ENCODE measurements at places on chromosomes 7 and 10.

DNA sequence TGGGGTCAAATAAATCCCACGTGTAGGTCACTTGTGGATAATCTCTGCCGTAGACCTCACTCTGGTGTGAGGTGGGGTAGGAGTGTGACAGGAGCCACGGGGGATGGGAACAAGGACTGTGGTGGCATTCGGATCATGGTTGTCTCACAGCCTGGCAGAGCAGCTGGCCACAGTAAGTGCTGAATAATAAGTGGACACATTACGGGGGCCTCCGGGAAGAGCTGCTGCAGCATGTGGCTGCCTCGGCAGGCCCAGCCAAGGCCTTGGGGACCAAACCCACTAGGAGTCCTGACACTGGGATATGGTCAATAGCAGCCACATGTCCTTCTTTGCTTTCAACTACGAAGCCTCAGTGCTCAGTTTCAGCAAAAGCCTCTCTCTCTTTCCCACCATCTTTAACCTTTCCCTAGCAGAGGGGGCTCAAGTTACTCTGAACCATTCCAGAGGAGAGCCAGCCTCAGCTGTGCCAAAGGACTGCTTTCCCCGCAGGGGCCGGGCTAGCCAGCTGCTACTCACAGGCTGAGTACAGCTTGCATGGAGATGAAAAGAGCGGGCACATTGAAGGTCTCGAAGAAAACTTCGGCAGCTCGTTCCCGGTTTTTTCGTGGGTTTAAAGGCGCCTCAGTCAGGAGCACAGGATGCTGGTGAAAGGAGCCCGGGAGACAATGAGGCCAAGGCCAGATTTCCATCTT lies 17.3 kb downstream of the ACTR1A start:
- DNase-seq = no peak

DNA sequence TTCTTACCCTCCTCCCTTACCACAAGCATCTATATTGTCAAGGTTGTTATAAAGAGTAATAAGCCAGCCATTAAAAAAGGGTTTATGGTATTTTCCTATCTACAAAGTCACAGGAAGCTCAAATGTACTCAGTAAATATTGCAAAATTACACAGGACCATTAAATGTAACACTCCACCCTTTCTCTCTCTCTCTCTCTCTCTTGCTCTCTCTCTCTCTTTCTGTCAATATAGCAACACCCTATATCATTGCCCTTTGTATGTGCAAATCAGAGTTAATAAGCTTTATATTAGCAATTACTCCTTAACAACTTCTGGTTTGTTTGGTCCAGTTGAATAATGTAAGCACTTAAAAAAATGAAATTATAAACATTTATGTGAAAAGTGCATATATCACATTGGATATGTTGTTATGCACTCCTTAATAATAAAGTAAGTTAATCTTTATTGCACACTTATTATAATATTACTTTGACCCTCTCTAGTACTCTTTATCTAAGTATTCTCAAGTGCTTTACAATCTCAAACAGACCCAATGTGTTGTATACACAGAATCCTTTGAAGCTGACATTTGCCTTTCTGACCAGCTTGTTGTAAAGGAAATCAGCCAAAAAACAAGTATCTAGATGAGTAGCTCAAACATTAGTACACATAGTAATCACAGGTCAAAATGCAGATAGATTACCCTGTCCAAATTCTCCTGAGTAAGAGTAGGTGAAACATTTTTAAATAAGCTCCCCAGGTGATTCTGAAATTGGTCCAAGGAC lies 93.2 kb downstream of the CFTR start:
- no peak for DNase-seq

DNA sequence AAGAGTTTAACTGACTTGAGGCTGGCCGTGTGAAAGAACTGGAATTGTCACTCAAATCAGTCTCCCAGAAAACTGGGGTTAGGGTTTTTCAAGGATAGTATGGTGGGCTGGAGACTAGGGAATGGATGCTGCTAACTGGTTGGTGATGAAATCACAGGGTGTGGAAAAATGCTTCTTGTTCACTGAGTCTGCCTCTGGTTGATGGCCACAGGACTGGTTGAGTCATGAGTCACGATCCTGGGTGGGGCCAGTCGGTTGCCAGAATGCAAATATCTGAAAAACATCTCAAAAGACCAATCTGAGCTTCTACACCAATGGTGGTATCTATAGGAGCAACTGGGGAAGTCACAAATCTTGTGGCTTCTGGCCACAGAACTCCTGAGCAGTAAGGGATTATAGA lies 16.3 kb upstream of the BAMBI start:
- DNase-seq = no peak

DNA sequence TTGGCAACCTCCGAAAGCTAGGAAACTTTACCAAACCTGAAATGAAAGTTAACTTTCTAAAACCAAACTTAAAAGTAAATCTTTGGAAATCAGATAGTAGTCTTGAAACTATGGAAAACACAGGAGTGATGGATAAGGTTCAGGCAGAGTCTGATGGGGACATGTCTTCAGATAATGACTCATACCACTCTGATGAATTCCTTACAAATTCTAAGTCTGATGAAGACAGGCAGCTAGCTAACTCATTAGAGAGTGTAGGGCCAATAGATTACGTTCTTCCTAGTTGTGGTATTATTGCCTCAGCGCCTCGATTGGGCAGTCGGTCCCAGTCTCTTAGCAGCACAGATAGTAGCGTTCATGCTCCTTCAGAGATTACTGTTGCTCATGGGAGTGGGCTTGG lies 45.9 kb downstream of the MCMBP start:
- no peak for DNase-seq

DNA sequence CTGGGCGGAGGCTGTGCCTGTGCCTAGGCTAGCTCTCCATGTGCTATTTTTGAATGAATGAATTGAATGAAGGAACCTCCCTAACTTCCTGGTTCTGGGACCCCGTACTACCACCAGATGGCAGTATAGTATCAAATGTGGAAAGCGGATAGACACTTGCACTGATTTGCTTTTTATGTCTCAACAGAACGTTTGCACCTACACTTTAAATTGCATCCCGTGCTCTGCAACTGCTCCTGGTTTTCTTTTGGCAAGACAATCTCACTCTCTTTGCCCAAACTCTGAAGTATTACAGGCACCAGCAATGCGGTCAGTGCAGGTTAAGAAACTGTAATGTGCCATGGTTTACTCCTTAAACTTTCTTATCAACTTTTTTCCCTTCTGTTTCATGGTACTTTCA lies 6.5 kb downstream of the FZD8 start:
- no peak for DNase-seq

- no peak for DNase-seq
Observed at GRCh38 chr7:5495581-5496375, 72.1 kb upstream of the TNRC18 start.

GRCh38 chr10:26987851-26988250 lies 112.4 kb downstream of the ANKRD26 start:
- DNase-seq = no peak

DNA sequence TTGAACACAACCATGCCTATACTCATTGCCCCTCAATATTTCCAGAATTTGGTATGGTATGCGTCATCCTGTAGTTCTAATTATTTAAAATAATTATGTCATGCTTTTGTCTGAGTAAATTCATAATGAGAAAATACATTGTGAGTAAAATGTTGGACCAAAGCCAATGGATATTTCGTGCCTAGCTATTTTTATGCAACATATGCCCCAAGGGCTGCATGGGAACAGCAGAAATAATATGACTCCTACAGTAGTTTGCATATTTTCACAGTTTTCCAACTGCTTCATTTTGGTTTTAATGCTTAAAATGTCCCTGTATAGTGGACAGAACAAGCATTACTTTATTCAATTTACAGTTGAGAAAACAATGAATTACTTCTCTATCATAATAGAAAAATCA lies 1115.6 kb upstream of the GHITM start:
- DNase-seq = no peak

GRCh38 chr7:40757109-40757508 lies 622.3 kb downstream of the SUGCT start:
- DNase-seq = no peak
